ENCODE measurements at places on chromosomes 13 and 19.

DNA sequence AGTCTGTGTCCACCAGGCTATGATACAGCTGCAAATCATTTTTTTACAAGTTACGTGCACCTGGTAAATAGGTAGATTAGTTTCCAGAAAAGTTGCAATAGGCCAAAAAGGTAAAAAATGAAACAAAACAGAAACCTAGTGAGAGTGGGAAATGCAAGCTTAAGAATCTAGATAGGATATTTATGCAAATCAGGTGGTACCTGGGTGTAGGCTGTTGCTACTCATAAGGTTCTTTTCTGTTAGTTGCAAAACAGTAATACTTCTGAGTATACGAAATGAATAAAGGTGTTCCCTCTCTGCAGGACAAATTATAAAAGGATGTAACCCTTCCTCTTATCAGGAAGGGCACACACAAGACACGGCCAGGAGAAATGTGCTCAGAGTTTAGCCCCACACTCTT, 97.9 kb downstream of the UGGT2 start:
- no peak for DNase-seq

GRCh38 chr13:98476106-98476505, 100.8 kb downstream of the STK24 start:
- DNase-seq, result no peak

- DNase-seq, result peak; percentile 42
Measured at GRCh38 chr13:85509512-85509911, 289.7 kb downstream of the SLITRK6 start.

DNA sequence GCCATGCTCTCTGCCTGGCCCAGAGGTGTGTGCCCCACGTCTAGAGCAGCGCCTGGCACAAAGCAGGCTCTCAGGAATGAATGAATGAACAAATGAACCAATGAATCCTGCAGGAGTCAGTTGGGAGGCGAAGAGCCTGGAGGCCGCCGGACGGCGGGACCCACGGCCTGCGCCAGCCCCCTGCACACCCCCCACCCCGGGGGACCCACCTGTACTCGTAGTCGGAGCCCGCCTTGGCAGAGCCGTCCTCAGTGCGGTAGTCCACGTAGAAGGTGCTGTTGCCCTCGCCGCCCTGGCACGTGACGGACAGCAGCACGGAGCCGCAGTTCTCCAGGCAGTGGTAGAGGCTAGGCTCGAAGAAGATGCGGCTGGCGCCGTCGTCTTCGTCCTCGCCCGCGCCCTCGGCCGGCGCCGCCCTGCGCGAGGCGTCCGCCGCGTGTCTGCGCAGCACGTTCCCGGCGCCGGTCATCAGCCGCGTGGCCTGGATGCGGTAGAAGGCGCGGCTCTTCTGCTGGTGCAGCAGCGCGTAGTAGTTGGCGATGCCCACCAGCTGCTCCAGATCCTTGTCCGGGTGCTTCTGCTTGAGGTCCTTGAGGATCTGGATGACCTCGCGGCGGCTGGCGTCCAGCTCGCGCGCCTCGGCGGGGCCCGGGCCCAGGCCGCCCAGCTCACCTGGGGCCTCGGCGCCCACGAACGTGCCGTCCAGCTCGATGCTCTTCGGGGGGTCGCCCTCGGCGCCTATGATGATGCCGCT, 14.8 kb downstream of the SLC8A2 start:
- DNase-seq, result no peak

DNA sequence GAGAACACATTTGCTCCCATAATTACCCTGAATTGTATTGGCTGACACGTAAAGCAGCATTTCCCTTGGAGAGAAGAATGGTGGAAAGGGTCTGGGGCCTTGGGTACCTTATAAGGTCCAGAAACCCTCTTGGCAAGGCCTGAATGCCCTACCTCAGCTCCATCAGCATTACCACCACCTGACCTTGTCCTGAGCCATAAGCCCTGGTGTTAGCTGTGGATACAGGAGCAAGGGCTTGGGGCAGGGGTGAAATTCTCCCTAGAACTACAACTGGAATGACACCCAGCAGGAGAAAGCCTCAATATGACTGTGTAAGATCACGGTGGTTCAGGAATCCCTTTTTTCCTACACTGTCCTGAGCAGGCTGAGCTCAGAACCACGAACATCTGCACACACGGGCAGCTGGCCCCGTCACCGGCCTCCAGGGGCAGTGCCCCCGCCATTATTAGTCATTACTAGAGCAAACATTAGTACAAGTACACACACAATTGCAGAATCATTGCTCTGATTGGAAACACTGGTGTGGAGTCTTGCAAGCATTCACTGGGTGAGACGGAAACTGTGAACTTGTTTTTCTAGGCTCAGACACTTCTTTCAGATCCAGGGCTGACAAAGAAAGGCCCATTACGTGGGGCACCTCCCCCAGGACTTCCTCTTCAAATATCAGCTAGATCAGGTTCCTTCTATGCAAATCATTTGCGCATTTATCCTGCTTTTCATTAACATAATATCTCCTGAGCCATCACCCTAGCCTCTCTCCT, 26.8 kb upstream of the MTIF3 start:
- DNase-seq, result no peak

DNA sequence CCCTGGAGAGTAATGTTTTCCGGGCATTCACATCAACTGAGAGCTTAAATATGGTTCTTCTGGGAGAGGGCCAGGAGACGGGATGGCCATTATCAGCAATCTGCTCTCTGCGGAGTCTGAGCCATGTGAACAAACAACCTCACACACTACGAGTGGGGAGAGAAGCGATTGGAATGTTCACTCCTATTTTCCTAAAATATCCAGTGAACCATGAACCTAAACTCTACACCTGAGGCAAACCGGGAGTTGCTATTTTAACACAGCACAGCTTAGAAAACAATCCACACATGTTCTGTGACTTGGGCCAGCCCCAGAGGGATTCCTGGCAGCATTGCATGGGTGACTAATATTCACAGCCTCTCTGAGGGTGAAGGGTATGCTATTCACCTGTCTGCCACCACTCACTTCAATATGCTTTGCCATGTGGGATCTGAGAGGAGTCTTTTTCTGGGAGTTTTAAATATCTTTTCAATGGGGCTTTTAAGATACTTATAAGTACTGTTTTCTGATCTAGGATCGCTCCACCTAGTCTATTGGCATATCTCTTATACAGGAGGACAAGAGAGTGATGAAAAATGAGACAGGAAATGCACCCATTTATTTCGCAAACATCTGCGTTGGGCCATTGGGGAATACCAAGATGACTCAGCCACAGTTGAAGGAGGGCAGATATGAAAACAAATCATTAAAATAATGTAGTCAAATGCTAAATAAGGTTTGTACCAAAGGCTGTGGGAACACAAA, 72.6 kb upstream of the SERP2 start:
- peak; percentile 65 for DNase-seq

GRCh38 chr19:4375164-4376027, 25.0 kb downstream of the SH3GL1 start:
- DNase-seq, result peak; percentile 76
